ENCODE measurements at places on chromosomes 3 and 15.

- DNase-seq: no peak
Measured at GRCh38 chr15:94887391-94887790, 656.0 kb downstream of the MCTP2 start.

DNA sequence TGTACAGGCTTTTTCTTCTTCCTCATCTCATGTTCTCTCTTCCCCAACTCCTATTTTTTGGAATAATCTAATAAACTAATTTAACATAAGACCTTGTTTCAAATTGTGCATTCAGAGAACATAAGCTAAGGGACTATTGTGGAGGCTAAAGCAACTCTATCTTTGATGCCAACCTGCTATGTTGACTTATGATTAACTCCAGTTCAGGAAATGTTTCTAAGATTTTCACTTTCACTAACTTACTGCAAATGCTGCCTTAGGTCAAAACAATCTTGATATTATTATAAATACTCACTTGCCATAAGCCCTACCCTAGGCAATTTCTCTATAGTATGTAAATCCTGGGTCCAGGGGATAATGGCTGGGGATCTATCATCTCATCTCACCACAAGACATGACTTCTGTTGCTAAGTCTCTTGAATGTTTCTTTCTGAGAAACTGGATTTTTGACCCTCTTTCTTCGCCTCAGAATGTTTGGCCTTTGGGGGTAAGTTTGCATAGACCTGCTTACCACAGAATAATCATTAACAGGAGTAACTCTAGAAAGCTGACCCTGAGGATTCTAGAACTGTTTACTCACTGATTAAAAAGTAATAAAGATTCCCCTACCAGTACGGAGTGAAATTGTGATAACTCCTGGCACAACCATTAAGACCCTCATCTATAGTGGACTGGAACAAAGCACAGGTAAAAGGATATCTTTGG lies 768.1 kb downstream of the GBE1 start:
- no peak for DNase-seq

DNA sequence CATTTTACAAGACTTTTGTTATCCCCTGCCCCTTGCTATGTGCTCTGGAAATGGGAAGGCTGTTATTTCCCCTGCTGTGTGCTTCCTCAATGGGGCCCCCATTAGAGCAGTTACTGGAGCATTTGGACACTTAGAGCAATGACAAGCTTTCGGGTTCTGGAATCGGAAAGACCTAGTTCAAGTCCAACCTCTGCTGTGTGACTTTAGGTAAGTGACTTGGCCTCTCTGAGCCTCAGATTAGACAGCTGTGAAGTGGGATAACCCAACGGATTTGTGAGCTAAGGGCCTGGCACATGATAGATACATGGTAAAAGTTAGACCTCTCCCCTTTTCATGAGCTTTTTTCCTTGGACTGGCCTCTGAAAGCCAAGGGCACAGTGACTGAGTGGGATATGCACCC lies 84.0 kb upstream of the SEC13 start:
- DNase-seq: no peak

DNA sequence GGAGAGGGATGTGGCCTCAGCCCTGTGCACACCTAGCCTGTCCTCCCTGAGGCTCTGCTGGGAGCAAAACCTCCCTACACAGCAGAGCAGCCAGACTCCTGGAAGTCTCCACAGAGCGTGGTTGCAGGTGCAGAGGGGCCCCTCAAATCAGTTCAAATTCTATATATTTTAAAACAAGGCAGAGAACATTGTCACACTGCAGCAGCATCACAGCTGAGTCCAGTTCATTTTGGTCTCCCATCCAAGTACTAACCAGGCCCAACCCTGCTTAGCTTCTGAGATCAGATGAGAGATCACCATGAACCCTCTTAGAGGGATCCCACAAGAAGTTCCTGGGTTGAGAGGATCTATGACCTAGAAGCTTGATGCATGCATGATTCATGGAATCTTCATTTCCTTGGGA lies 331.0 kb upstream of the RGMA start:
- DNase-seq: no peak

DNA sequence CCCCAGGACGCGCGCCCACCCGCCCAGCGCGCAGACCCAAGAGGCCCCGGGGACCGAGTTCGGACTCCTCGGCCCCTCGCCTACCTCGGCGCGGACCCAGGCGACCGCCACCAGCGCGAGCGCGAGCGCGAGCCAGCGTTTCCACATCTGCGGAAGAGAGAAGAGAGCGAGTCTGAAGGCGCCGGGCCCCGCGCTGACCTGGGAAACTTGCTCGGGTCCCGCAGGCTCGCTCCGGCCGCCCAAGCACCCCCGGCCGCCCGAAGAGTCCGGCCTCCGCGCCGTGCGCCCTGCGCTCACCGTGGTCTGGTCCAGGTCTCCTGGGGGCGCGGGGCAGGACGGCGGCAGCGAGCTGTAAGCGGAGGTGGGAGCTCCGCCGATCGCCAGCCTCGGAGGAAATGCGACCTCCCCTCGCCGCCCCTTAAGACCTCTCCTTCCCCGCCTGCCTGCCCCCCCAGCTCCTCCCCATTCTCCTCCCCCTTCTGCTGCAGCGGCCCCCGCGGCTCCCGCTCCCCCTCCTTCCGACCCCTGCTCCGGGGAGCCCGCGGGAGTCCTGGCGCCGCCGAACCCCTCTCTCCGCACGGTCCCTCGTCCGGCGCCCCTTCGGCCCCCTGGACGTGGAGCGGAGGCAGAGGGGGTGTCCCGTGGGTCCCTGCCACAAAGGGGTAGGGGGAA lies at the start of gene FSTL1:
FSTL1 (minus strand) TSS at position 393 of the 672 bp plus-strand sequence; CDS start at position 147, 246 bp downstream.
- peak; percentile 69 for DNase-seq

DNA sequence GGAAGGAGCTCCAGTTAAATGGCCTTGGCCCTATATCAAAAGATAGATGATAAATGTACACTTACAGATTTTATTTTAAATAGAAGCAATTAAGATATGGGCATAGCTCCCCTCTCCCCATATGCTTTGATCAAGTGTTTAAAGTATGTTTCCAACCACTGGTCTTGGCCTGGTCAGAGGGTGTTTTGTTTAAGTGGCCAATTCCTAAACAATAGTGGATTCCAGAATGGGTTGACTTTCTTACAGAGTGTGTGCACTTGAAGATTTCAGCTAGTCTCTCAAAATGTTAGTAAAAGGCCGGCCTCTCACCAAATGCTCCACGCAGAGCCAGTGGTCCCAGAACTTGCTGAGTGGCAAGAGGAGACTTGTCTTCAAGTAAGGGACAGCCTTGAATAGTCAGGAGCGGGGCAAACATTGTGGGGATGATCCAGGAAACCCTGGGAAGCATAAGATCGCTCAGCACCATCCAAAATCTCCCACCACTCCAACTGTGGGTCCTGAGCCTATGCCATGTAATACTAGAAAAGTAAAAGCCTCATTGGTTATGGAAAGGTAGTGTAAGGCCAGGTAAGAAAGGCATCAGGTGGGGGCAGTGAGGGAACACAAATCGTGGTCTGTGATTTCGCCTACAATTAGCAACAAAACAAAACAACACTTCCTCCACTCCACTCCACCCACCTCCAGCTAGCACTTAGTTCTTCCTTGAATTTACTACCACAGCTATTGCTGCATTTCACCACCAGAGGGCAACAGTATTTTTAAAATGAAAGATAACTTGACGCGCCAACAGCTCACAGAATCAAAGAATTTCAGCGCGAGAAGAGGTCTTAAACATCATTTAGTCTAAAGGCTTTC lies 4.8 kb downstream of the RARRES1 start:
- peak; percentile 84 for DNase-seq

- DNase-seq: peak; percentile 74
Measured at GRCh38 chr15:48855501-48856440, 22.2 kb upstream of the EID1 start.

Data from GM23248 (cell line).